Cardiac muscle cell (in vitro differentiated cells and primary cell): ENCODE measurements at places on chromosomes 13 and 19. TPM values are rescaled to one million over a fixed set of nuclear protein-coding genes. Genes with fewer than 3 reads are reported as not detected.

RNF17 gene
- total RNA-seq: not detected in 2 replicates

CEACAM21 gene
- total RNA-seq: 2.8 and 4.4 TPM in 2 replicates

ASPDH gene
- total RNA-seq: not detected in 2 replicates

SLC25A41 gene
- total RNA-seq: 1.0 and 1.9 TPM in 2 replicates

SIGLEC12 gene
- total RNA-seq: not detected in 2 replicates

ZNF578 gene
- 3.4 and 3.8 TPM in 2 replicates for total RNA-seq

NFIX gene
- 0.46 TPM in 1 of 2 replicates, not detected in the other for total RNA-seq

STAP2 gene
- 12.3 and 18.0 TPM in 2 replicates for total RNA-seq
